AG08395 (cell line): ENCODE measurements at places on chromosomes 1 and 21.

- DNase-seq = no peak
Measured at GRCh38 chr1:52599236-52599635, 2.9 kb upstream of the GPX7 start.

DNA sequence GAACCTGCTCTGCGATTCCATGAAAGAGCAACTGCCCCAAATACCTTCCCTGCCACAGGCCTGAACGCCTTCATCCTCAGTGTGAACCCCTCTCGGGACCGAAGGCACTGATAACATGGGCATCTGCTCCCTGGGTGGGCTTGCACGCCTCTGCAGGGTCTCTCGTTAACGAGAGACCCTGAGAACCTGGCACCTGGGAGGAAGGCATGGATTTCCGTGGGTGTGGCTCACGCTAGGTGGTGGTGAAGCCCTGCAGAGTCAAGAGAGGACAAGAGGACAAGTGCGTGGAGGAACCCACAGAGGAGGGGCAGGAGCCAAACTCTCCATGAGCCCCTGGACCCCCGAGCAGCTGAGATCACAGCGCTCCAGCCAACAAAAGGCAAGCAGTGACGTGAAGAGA lies 26.8 kb upstream of the COL6A2 start:
- no peak for DNase-seq

DNA sequence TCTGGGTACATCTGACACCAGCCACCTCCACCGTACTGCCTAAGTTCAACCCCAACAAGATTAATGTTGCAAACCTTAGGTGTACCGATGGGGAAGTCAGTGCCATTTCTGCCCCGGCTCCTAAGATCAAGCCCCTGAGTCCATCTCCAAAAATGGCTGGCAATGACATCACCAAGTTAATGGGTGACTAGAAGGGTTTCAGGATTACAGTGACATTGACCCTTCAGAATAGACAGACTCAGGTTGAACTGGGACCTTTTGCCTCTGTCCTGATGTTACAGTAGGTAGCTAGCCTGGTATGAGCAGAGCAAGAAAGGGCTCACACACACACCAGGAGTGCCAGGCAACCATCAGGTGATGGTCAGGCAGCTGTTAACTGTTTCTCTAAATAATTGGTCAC lies 21.7 kb upstream of the ZMYM6 start:
- no peak for DNase-seq

DNA sequence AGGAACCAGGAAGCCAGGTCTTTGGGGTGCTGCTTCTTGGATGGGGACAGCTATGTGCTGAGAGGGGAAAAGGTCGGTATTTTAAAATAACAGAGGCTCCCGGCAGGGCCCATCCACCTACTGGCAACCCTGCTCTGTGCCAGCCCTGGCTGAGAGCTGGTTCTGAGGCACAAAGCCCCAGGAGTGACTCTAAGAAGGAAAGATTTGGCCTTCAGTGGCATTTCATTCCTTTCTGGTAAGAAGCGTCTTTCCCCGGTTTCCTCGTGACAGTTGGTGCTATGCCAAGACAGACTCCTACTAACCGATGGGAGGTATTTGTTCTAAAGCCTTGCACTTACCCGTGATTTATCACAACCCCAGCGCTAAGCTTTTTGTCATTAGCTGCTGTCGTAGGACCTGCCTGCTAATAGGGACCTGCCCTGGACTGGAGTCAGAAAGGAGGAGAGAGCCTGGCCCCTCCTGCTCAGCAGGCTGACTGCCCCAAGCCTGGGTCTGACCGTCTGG lies 123.1 kb upstream of the ADAR start:
- peak; percentile 48 for DNase-seq

DNA sequence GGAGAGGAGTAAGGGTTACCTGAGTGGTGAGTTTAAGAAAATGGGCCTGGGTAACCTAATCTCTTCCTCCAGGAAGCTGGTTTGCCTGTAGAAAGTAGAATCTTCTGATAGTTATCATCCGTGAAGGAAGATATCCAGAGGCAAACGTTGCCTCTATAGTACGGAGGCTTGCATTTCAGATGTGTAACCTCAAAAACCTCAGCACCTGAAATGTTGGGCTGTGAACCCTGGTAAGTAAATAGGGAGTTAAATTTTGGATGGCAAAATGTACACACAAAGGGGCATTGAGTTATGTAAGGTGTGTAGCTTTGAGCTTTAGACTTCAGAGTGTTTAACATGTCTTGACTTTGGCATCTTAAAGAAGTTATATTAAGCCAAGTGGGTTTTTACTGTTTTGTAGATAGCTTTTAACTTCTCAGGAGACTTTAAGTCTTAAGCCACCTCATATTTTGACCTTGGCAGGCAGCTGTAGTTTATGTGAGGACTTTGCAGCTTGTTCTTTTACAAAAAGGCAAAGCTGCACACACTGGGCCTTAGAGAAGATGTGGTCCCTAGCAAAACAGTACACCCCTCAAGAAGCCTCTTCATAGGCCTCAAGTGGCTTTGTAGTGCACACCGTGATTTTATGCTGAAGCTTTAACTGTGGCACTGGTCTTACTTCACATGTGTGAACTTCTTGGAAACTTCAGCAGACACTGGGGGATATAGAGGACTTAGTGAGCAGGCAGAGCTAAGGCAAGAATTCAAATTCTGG lies 83.4 kb downstream of the SNRPE start:
- no peak for DNase-seq

GRCh38 chr1:155124503-155125463 lies 2.9 kb upstream of the EFNA1 start:
- no peak for DNase-seq

DNA sequence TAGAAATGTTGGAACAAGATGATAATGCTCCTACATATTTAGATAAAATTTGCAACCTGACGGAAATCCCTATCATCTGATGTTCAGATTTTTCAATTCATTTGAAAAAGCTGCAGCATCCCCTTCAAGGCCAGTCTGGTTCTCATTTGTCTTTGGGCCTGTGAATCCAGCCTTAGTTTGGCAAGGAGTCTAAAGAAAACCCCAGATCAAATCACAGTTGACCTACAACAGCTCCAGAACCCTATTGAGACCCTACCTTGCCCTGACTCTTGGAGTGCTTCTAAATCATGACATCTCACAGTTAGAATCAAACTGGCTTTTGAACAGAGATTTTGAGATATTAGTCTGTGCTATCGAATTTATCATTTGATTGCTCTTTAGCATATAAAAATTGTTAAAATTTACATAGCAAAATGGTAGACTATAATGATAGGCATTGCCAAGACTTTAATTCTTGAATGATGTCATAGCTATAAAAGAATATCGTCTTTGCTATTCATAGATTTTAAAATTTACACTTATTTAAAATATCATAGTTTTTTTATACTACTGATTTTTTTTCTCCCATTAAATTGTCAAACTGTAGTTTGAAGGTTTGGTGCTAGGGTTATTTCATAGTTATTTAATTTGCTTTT lies 2.2 kb downstream of the PPP2R5A start:
- no peak for DNase-seq

DNA sequence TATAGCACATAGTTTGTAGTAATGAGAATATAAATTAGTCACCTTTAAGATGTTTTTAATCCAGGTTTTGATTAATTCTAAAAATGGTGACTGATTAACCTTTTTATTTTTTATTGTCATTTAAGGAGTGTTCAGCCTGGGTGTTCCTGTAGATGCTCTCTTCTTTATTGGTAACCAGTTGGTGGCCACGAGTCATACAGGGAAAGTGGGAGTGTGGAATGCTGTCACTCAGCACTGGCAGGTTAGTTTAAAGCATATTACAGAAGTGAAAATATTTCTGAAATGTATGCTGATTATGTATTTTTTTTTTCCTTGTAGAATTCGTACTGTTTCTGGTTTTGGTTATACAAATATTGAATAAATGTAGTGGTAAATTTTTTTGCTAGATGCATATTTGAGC lies 28.1 kb downstream of the KCTD3 start:
- no peak for DNase-seq

GRCh38 chr1:10671090-10671489 lies 125.4 kb downstream of the CASZ1 start:
- DNase-seq = no peak

- DNase-seq = no peak
Measured at GRCh38 chr1:114209971-114210370, 56.3 kb upstream of the SYT6 start.

DNA sequence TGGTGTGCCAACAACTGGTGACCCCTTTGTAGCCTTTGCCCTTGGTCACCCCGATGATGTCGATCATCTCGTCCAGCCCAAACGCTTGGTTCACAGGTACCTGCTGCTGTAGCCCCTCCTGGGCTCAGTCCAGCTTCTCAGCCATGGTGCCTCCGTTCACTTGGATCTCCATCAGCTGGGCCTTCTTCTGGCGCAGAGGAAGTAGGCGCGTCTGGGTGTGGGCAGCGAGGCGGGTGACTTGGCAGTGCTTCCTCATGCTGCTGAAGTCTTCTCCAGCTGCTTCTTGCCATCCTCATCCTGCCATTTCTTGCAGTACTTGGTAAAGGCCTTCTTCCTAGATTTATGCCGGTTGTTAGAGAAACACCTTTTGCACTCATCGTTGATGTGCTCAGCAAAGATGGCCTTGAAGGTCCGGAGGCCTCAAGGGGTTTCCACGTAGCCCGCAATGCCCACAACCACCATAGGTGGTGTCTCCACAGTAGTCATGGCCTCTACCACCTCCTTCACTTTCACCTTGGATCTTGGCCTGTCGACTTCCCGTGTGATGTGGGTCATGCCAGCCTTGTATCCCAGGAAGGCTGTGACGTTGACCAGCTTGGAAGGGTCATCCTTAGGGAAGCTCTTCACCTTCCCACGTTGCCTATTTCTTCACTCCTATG lies 13.0 kb downstream of the DOP1B start:
- DNase-seq = no peak

GRCh38 chr1:1157426-1157913 lies 16.2 kb upstream of the TTLL10 start:
- peak; percentile 99 for DNase-seq

GRCh38 chr1:225617479-225617878 lies 35.4 kb downstream of the ENAH start:
- no peak for DNase-seq

GRCh38 chr1:204302769-204303168 lies 57.0 kb downstream of the PLEKHA6 start:
- no peak for DNase-seq

DNA sequence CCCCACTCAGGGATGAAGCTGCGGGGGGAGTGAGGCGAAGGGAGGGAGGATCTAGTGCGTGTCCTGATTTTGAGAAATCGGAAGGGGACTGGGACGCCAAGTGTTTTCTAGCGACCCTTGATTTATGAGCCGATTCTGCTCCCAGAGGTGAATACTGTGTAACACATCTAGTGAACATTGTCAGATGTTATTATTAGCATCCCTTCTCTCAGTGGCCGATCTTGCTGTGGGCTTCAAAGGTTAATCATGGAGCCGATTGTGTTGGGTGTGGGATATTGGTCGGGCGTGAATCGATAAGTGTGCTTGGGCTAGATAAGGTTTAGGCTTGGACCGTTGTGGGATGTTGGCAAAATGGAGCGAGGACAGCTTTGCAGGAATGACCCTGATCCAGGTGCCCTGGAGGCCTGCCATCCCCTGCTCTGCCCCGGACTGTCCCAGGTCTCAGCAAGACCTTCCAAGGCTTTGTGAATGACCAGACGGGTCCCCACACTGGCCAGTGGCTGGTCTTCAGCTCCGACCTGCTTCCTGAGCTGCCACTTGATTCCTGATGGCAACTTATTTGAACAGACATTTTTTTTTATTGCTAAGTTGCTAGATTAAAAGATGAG lies 2.2 kb downstream of the AJAP1 start:
- no peak for DNase-seq

GRCh38 chr1:94827434-94827833 lies 7.3 kb downstream of the SLC44A3 start:
- DNase-seq = no peak

- no peak for DNase-seq
Measured at GRCh38 chr1:3676581-3677470, 24.5 kb downstream of the TP73 start.

DNA sequence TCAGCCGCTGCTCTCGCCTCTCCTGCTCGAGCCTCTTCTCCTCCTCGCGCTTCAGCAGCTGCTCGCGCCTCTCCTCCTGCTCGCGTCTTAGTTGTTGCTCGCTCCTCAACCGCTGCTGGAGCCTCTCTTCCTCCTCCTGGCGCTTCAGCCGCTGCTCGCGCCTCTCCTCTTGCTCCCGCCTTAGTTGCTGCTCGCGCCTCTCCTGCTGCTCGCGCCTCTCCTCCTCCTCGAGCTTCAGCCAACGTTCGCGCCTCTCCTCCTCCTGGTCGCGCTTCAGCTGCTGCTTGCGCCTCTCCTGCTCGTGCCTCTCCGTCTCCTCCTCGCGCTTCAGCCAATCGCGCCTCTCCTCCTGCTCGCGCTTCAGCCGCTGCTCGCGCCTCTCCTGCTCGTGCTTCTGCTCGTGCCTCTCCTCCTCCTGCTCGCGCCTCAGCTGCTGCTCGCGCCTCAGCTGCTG lies 3.7 kb downstream of the TCHH start:
- DNase-seq = no peak

- peak; percentile 61 for DNase-seq
Measured at GRCh38 chr1:219174460-219175211, 958 bp downstream of the LYPLAL1 start.

DNA sequence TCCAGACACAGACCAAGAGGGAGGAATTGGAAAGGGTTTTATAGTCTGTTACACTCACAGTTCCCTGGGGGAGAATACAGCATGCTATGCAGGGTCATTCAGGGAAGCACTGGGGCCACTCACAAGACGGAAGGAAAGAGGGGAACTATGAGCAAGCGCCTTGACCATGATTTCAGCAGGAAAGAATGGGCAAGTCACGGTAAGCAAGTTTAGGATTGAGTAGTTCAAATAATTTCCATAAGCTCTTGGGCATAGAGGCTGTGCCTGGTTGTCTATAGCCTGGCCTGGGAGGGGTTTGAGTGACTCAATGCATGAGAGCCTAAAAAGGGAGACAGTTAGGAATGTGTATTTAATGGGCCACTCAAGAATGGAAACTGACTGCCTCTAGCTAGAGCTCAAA lies 176.7 kb downstream of the TTLL7 start:
- DNase-seq = peak; percentile 19

- no peak for DNase-seq
Measured at GRCh38 chr1:64895500-64895899, 70.8 kb downstream of the JAK1 start.

GRCh38 chr1:36989241-36989640 lies 45.1 kb downstream of the GRIK3 start:
- DNase-seq = no peak

DNA sequence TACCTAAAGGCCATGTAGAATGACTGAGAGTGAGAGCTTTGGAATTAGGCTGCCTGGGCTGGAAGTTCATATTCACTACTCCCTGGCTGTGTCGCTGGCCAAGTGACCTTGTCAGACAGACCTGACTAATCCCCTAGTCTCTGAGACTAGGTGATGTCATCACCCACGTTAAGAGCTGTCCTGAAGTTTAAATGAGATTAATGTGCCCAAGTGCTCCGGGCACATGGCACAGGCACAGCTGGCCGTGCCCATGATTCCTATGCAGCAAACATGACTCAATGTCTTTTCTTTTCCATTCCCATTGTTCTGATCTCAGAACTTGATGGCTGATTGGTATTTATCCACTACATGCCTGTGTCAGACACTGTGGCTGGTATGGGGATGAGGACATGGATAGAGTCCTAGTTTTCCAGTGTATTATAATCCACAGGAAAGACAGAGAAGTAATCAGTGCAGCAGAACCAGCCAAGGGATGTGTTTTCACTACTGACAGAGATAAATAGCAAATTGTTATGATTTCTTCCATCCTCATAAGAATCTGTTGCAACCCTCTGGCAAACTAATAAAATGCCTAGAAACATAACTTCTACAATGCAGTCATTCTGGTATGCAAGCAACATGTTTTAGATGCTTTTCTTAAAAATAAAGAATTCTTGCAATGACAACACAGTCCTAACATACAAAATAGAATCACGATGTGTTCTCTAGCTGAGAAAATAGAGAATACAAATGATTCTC lies 180.9 kb downstream of the PCP4 start:
- peak; percentile 15 for DNase-seq

- no peak for DNase-seq
Measured at GRCh38 chr1:6587261-6588005, 7.6 kb downstream of the ZBTB48 start.
